IMR-90 (cell line): ENCODE measurements at places on chromosomes 1 and 21. TPM values are rescaled to one million over a fixed set of nuclear protein-coding genes. Genes with fewer than 3 reads are reported as not detected.

- DNase-seq, result peak; percentile 15
These were observed 176.7 kb downstream of the OLFM3 start for GRCh38 chr1:101820071-101820470.

- peak; percentile 58 for DNase-seq
These were observed 41.8 kb downstream of the ATP2B4 start for GRCh38 chr1:203668401-203668800.

- DNase-seq, result no peak
These were observed 673 bp downstream of the PRMT2 start for GRCh38 chr21:46636181-46636512.

Gene NBPF26
- total RNA-seq, result 13.1 and 15.8 TPM in 2 replicates

DNA sequence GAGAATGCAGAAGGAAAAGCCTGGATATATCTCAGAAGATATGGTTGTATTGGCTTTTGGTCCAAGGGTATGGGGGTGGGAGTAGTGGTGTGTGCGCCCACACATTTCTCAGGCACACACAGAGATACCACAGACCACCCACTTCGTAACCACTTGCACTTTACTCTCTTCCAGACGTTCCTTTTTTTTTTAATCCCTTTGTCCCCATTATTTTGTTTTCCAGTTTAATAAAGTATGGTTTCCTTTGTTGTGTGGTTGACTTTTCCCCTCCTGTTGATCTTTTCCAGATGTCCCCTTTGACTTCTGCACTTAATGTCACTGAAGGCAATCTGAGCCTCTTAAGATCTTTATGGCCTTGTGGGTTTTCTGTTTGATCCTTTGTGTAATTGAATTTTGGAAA lies 10.5 kb upstream of the TARS2 start:
- no peak for DNase-seq

DNA sequence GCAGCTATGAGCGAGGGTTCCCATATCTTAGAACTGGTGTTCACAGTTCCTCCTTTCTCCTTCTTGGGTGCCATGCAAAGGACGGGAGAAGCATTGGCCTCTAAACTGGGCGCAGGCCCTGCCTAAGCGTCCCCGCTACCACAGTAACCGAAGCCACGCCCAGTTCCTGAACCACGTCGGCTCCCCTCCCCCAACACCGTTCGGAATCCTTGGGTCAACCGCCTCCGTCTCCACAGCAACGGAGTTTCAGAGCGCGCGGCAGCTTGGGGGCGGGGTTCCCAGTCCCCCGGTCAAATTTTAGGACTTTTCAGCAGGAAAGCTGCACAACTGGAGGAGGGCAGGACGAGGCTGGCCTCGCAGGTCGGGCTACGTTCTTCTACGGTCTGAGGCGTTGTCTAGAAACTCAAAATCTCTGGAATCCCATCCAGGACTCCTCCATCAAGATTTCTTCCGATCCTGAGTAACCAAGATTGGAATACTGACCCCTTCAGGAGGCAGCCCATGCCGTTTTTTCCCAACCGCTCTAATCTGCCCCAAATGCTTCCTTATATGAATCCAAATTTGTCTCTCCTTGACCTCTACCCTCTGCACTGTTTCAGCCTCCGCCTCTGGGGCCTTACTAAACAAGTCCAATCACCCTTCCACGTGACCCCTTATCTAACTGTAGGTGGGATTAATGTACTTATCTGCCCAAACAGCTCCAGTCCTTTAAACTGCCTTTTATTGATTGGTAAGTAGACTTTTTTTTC lies at the start of gene SPAG17:
Gene SPAG17, minus strand, starts transcription at position 145 of the 749 bp plus-strand sequence. Its CDS starts 71 bp downstream, at position 74.
- peak; percentile 21 for DNase-seq
